ENCODE measurements at places on chromosomes 11 and 22. TPM values are rescaled to one million over a fixed set of nuclear protein-coding genes. Genes with fewer than 3 reads are reported as not detected.

DNA sequence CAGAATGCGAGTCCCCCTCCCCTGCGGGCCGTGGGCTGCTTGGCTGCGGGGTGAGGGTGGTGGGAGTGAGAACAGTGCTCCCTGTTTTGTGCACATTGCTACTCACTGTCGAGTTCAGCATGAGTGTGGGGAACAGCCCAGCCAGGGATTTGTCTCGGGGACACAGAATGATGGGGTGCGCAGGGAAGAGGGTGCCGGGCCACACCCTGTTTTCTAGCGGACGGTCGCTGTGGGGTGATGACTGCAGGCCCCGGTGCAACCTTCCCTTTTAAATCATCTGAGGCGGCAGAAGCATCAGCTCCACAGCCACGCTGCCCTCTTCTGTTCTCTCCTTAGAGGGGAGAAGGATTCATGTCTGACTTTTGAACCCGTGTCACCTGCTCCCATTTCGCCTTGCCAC is 1051.2 kb downstream of the TBC1D22A start:
- no peak for DNase-seq

GRCh38 chr11:96520939-96521338 is 131.1 kb downstream of the JRKL start:
- DNase-seq: no peak

DNA sequence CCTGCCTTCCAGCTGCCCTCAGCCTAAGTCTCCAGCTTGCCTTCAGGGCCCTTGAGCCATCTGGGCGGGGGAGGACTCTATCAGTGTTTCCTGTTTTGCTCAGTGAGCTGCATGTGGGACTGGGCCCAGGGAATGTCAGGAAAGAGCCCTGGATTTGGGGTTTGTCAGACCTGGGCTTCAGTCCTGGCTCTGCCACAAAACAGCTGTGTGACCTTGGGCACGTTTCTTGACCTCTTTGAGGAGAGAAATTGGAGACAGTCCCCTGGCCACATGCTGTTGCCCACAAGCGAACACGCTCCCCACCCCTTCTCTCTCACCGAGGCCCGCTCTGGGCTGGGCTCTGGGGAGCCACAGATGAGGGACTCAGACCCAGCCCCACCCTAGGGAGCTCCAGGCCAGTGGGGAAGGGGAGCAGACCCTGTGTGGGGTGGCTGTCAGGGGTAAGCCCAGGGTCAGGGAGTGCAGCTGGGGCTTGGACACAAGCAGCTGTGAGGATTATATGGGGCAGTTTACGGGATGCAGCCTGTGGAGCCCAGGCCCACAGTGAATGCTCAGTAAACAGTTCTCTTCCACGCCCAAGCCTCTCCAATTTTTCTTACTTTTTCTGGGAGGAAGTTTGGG is 12.3 kb downstream of the MYO7A start:
- no peak for DNase-seq

- DNase-seq: no peak
Measured at GRCh38 chr11:123100379-123101085, 38.6 kb upstream of the HSPA8 start.

DNA sequence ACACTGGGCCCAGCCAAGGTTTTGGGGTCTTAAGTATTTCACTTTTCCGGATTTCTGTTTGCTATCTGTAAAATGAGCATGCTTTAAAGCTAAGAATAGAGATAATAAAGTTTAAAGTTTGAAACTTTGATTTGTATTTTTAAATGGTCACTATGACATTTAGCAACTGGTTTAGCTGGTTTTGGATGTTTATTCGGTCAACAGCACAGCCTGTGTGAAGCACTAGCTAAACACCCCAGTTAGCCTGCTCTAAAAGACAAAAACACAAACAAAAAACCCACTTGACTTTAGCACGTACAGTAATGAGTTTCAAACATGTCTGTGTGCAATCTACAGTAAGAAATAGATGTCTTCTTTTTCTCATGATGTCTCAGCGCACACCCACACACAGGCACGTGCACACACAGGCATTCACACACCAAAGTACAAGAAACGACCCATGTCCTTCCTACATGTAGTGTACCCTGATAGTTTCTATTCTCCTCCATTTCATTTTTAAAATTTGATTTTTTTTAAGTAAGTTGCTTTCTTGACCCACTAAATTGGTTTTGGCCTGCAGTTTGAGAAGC is 29.4 kb downstream of the SLC1A2 start:
- DNase-seq: no peak

GRCh38 chr22:17914474-17914873 is 109.9 kb downstream of the MICAL3 start:
- DNase-seq: no peak

The CKAP5 gene
- total RNA-seq: 76.4 TPM

The MMP12 gene
- total RNA-seq: not detected

- DNase-seq: no peak
Measured at GRCh38 chr11:76680518-76681425, 10.2 kb upstream of the LRRC32 start.
